ENCODE measurements at places on chromosomes 7 and 10.

- peak; percentile 82 for DNase-seq
These were observed 9.6 kb downstream of the CCL26 start for GRCh38 chr7:75762350-75762917.

- DNase-seq: peak; percentile 83
These were observed 92.8 kb downstream of the CHN2 start for GRCh38 chr7:29287366-29287765.

- DNase-seq: peak; percentile 73
These were observed 34.1 kb upstream of the GUSB start for GRCh38 chr7:66016131-66016461.

DNA sequence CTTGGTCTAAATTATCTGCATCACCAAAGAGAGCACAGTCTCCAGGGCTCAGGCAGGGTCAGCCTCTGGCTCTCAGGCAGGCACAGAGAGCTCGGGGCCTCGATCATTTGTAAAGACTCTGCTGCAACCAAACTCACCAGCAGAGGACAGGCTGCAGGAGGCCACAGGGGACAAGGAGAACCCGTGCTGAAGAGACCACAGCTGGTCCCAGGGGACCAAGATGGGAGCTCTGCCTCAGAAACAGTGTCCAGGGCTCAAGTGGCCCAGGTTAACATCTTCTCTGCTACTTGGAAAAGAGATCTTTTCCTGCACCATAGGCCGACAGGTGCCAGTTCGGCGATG, 543.2 kb downstream of the PTPRN2 start:
- no peak for DNase-seq

GRCh38 chr7:108839076-108839475, 269.4 kb downstream of the DNAJB9 start:
- no peak for DNase-seq

- no peak for DNase-seq
These were observed 52.4 kb downstream of the OAT start for GRCh38 chr10:124366343-124366742.

GRCh38 chr7:40493609-40494051, 358.8 kb downstream of the SUGCT start:
- no peak for DNase-seq

DNA sequence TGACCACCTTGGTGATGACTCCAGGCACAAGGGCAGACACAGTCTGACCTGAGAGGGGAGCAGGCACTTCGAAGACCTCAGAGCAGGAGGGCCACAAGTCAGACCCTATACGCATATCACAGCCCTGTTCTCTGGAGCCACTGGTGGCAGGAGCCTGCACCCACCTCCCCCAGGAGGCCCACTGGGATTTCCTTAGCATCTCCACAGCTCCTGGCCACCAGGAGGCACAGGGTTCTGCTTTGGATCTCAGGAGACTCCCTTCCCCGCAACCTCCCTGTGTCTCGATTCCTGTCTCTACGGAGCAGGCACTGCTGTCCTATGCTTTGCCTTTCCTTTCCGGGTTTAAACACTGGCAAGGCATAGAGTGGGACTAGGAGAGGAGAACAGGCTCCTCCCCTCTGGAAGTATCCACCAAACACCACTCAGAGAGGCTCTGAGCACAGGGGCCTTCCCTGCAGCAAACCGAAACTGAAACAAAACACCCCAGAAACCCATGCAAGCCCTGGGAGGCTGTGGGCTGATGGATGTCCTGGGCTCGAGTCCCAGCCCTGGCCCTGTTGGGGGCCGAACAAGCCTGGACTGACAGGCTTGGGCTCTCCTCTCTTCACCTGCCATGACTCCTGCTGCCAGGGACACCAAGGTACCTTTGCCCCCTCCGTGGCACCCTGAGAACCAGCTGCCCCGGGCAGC, 166.3 kb downstream of the NEURL1 start:
- DNase-seq: peak; percentile 88

DNA sequence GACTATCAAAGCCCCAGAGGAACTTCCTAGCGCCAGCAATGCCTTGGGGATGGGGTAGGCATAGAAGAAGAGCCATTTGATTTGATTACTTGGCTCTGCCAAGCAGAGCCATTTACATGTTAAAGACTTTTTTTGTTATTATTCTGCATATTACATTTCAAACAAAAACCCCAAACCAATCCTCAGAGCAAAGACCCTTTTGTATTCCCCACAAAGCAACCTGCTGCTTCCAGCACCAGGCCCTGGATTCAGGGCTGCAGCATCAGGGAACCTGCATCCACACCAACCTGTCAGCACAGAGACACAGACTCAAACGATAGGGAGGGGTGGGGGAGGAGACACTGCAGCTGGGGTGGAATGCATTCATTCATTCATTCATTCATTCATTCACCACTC, 73.2 kb downstream of the GRID1 start:
- DNase-seq: no peak

- no peak for DNase-seq
These were observed 15.9 kb upstream of the FAM171A1 start for GRCh38 chr10:15387021-15387420.

GRCh38 chr10:129993621-129994020, 29.5 kb upstream of the EBF3 start:
- no peak for DNase-seq

DNA sequence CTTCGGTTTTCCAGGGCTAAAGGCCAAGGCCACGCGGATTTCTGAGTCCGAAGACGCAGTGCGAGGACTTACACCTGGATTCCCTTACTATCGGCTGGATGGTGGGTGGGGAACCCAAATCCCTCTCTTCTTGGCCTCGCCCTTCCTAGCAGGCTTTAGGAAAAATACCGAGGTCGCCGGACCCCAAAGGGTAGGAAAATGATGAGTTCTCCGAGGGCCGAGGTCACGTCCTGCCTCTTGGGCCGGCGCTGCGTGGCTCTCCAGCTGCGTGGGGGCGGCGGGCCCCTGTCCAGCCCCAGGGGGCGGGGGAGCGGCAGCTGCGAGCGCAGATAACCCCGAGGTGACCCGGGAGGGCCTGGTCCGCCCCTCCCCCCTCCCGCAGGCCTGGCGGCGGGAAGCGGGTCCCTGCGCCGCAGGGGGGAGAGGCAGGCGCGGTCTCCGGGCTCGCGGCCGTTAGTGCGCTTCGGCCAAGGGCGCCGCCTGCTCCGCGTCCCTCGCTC, 805 bp upstream of the HMX3 start:
- DNase-seq: no peak

- peak; percentile 65 for DNase-seq
These were observed 472 bp downstream of the PDAP1 start for GRCh38 chr7:99407872-99408378.

DNA sequence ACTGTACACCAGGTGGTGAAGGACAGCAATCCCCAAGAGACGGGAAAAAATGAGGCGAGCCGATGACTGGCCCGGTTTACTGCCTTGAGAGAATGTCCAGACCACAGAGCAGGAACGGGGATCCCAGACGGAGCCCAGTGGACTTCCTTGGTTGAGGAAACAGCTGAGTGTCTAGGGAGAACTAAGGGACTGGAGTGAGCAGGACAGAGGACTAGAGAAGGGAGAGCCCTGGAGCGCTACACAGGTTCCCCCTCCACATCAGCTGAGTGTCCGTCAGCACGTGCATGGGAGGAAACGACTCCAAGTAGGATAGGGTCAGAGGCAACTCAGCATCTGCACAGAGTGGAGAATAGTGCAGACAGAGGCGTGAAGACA, 7.1 kb upstream of the WDR86 start:
- no peak for DNase-seq

GRCh38 chr7:13988731-13989125, 738 bp downstream of the ETV1 start:
- no peak for DNase-seq

GRCh38 chr7:152158801-152159587, 133.5 kb downstream of the GALNT11 start:
- DNase-seq: no peak

GRCh38 chr7:5429253-5429856, 5.7 kb upstream of the TNRC18 start:
- peak; percentile 93 for DNase-seq

DNA sequence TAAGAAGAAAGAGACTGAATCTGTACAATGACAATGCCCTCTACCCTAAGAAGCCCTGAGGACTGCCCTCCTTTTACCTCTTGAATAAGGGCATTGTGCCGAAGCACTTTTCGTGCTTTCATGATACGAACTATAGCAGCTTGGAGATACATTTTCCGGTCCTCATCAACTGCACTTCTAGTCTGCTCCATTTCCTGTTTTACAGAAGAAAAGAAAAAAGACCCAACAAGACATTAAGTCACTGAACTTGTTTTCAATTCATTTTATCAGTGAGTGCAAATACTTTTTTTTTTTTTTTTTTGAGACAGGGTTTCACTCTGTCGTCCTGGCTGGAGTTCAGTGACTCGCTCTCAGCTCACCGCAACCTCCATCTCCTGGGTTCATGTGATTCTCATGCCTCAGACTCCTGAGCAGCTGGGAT, 78.4 kb downstream of the CUL2 start:
- no peak for DNase-seq

DNA sequence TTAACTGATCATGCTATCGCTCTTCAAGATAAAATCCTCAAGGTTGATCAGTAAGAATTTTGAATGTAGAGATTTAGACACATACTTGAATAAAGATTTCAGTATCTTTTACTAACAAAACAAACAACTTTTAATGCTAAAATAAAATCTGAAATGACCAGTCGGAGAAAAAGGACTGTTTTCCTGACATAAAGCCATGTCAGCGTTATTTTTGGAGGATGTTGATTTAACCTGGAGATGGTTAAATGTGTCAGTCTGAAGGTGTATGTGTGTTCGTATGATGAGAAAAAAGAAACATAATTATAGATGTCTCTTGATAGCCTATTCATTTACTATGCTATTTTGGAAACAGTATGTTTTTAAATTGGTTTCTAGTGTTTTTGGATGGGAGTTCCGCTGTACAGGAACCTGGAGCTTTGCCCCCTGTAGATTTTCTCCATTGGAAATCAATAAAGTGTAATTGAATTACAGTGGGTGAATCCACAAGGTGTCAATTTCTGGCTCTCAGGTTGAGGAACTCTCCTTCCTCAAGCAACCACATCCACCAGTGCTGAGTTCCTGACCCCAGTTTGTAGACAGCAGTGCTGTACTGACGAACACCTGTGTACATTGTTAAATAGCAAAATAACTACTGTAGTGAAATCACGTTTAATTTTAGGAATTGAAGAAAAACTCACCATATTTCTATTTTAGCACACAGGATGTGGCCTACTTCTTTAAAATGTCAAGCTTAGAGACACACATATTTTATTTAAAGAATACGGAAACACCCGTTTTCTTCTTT, 670.1 kb downstream of the MAGI2 start:
- DNase-seq: no peak

- DNase-seq: peak; percentile 57
These were observed 40.4 kb downstream of the TAC1 start for GRCh38 chr7:97772045-97772901.
